Left forelimb (tissue), 1 donor: ENCODE measurements at places on chromosomes 11 and 22.

DNA sequence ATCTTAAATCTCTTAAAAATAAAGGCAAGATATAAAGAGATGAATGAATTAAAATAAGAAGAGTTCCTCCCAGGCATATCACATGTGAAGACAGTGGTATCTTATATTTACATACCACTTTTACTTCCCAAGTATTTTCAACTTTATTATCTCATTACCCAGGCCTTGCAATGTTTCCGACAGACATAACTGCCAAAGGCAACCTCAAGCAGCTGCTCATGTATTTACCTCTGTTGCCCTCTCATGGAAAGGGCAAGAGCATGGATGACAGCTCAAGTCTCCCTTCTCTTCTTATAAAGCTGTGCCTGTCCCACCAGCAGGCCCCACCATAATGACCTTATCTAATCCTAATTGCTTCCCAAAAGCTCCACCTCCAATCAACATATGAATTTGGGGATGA lies 894.2 kb downstream of the NTM start:
- DNase-seq, result no peak

DNA sequence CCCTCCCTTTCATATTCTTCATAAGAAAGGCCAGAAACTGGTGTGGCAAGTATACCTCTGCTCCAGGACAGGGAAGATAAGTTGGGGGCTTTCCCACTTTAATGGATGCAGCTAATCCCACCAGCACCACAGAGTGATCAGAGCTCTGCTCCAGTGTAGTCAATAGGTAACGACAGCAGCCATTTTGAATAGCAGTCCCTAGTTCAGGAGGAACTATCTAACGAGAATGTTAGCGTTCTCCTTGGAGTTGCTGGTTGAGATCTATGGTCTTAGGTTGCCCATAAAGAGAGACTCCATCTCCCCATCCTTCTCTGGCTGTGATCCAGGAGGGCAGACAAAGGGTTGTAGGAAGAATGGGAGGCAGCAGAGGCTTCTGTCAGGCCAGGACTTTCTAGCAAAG lies 64.0 kb upstream of the CCDC90B start:
- DNase-seq, result no peak

- DNase-seq, result no peak
Observed at GRCh38 chr22:41201141-41201540, 4.0 kb upstream of the L3MBTL2 start.

DNA sequence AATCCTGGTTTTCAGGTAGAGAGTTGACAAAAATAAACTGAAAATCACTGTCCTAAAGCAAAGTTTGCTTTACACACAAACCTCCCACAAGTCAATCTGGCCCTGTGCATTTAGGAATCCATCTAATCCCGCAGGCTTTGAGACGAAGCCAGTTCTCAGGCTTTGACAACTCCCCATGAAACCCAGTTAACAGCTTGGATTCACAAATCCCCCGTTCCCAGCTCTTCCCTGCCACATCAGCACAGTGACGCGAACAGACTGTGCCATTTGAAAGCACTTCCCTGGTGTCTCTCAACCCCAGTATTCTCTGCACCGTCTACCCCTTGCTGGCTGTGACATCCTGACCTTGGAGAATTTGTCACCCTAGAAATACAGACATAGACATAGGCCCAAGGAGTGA lies 117.8 kb downstream of the OPCML start:
- no peak for DNase-seq

DNA sequence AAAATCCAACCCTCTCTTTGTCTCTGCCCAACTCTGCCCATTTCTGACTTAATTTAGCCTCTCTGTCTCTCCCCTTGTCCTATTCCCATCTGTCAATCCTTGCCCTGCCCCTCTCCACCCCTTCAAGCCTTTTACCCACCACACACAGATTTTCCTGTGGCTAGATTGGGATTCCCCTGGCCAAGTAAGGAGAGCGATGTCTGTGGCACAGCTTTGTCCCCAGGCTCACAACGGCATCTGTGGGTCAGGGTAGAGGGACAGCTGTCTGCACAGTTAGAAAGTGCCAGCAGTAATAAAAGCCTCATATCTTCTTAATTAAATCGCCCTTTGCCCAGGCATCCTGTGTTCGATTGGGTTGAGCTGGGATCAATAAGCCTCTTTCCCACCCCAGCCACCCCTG lies 1.3 kb upstream of the KCNC1 start:
- no peak for DNase-seq
